ENCODE measurements at places on chromosomes 12 and 14.
A peak's percentile ranks its signal among the peaks of the same experiment; 100 is the strongest.

DNA sequence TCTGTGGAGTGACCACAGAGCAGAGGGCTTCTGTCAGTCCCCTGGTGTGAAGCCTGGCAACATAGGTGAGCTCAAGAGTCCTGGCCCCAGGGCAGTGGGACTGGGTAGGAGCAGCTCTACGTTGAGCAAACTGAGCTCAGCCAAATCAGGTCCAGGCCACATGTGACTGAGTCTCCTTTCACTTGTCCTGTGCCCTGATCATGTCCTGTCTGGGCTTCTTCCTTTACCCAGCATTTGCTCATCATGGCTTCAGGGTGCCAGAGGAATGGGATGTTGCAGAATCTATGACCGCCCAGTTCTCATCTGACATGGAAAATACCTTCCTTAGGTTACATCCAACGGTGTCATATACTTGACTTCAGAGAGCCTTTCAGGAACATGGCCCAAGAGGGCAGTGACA is 66.4 kb upstream of the GPATCH2L start:
- no peak for DNase-seq

GRCh38 chr12:71999795-72000194 is 61.1 kb downstream of the TPH2 start:
- no peak for DNase-seq

DNA sequence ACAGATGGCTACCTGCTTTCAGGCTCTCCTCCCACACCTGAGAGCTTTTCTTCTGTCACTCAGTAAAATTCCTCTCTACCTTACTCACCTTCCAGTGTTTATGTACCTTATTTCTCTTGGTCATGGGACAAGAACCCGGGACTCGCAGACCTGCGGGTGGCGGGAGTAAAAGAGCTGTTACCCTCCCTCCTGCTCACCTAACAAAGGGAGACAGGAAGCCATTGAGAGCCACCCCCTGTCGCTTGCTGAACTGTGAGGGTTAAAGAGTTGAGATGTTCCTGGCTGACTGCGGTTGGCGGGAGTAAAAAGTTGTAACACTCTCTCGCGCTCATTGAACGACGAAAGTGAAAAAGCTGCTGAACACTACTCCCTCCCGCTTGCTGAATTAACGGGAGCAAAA is 1935.1 kb upstream of the FLRT2 start:
- no peak for DNase-seq

- DNase-seq, result no peak
Measured at GRCh38 chr14:49924852-49925251, 32.0 kb downstream of the ARF6 start.

DNA sequence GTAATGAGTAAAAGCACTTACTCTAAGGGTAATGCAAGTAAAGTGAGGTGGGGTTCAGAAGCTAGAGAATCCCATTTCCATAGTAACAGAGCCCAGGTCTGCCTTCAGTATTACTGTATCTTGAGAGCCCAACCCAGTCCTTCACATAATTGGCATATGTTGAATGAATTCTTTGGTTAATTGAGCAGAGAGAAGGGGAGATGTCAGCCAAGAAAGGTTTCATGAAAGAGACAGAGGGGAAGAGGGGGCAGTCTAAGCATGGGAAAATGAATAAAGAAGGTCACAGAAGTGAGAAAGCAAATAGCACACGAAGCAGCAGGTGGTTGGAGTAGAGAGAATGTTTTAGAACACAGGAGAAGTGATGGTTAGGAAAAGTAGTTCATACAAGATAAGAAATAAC is 371.1 kb downstream of the SEC23A start:
- DNase-seq, result no peak

DNA sequence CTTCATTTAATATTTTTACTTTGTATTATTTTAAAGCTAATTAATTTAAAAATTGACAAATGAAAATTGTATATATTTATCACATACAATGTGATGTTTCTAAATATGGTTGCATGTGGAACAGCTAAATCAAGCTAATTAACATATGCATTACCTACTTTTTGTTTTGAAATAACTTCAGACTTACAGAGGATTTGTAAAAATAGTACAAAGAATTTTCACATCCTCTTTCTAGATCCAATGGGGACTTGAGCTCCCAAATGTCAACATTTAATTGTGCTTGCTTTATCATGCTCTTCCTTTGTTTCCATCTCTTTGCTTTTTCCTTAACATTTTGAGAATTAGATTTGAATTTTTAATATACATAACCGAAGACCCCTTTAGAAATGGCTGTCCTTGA is 6.6 kb downstream of the DCD start:
- no peak for DNase-seq

DNA sequence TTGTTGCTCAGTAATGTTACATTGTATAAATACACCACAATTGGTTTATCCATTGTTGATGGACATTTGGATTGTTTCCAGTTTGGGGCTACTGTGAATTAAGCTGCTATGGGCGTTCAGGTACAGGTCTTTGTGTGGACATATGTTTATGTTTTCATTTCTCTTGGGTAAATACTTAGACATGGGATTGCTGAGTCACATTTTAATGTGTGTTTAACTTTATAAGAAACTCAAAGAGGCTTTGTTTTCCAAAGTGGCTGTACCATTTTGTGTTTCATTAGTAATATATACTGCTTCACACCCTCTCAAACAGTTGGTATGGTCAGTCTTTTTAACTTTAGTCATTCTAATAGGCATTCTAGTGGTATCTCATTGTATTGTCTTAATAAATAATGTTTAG is 225.0 kb downstream of the SPTSSA start:
- DNase-seq, result no peak

- no peak for DNase-seq
Measured at GRCh38 chr12:131102991-131103668, 149.4 kb downstream of the ADGRD1 start.

DNA sequence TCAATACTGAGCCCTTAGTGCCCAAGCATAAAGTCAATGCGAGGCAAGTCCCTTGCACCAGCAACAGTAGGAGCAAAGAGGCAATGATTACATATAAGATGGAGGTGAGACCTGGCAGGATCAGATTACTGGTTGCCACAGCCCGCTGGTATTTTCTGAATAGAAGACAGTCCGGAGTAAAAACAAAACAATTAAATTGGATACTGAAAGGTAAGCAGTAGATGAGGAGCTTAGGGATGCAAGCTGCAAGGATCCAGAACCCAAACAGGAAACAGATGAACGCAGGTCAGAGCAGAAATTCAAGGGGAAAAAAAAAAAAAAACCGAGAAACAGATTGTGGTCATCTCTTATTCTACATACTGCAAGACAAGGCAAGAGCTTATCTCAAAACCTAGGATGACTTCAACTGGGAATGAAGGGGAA is 119.6 kb downstream of the MED13L start:
- no peak for DNase-seq

DNA sequence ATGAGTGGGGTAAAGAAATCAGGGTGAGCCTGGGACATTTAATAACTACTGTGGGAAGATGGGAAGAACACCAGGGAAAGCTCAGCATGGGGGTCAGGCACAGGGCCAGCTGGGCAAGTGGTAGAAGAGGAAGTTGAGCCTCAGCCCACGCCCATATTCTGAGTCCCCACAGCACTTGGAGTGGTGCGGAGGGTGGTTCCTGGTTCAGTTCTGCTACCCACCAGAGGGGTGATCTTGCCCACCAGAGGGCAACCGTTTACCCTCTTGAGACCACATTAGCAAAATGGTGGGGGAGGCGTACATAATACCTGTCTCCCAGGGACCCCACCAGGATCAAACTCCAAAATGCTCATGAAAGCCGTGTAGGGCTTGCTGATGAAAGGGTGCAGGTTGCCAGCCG is 16.8 kb upstream of the ANKRD33 start:
- peak; percentile 79 for DNase-seq

DNA sequence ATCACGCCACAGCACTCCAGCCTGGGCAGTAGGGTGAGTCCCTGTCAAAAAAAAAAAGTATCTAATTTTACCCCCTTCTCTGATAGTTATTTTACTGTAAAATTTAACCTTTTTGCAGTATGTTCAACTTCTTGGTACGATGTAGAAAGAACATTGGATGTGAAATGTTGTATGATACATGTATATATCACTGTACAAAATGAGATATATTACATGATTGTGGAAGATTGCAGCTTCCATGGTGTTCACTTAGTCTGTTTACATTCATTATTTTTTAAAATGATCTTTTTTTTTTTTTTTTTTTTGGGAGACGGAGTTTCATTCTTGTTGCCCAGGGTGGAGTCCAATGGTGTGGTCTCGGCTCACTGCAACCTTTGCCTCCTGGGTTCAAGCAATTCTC is 9.0 kb downstream of the SP1 start:
- DNase-seq, result no peak

DNA sequence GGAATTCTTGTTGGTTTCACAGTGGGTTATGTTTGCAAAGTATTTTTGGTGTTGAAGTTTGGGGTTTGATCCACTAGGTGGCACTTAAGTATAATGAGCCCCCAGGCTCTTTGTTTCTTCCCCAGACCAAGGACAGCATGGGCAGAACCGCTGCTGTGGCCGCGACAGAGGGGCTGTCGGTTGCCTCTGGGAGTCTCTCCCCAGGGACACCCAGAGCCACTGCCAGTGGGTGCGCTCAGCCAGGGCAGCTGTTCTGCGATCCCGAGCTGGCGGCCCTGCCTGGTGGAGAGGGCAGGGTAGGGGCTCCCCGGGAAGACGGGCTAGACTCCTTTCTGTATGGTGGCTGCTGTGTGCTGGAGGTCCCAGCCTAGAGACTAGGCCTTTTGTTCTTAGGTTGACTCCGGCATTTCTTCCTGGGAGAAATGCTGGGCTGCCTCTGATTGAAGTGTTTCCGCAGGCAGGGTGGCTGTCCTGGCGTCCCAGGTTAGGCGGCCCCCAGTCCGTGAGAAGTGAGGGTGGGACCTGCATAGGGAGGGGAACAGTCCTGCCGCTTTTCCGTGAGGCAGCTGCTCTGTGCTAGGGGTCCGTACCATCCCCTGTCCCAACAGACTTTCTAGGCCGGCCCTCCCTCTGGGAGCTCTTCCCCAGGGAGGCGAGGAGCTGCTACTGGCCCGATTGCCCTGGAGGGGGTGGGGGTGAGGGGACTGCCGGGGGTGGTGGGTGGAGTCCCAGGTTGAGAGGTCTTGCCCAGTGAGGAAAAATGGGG is 253.1 kb upstream of the PELI2 start:
- peak; percentile 43 for DNase-seq

DNA sequence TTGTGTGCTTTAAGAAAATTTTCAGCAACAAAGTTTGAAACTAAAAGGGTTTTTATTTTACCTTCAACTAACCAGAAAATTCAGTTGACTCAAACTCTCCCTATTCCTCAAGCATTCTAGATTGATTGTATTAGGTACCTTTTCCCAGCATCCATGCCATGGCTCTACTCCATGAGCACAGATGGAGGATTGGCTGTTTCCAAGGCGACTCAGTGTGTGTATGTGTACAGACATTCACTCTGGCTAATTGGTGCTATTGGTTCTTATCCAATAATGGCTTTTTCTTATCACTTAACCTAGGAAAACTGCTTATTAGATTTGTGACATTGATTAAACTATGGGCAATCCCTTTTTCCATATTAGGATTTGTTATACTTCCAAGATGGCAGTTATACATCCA is 202.6 kb downstream of the ANO6 start:
- DNase-seq, result no peak

GRCh38 chr14:69593018-69593677 is 18.2 kb upstream of the SUSD6 start:
- DNase-seq, result no peak

GRCh38 chr12:89391726-89392336 is 39.5 kb upstream of the DUSP6 start:
- peak; percentile 27 for DNase-seq

DNA sequence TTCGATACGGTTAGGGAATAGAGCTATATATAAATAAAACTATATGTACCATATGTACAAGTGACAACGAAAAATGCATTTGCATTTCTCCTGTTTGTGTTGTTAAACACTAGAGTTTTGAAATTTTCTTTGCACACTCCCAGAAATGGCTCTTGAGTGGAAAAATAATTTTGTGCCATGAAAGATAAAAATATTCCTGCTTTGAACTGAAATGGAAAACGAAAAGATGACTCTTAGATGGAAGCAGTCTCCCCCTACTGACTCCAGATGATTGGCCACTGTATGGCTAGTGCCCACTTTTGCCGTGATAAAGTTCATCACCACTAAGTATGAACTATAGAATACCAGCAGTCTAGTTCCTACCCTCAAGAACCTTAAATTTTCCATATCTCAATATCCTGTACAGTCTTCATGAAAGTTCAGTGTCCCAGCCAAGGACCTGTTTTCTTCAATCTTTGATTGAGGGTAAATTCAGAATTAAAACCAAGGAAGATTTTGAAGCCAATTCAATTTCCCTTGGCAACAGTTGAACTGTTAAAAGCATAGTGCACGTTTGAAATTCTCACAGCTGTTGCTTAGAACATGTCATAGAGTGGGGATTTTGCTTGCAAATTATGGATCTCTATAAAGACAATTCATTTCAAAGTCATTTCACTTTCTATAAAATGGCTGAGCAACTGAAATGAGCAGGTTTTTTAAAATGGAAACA is 1.6 kb upstream of the PPP2R5E start:
- peak; percentile 34 for DNase-seq

DNA sequence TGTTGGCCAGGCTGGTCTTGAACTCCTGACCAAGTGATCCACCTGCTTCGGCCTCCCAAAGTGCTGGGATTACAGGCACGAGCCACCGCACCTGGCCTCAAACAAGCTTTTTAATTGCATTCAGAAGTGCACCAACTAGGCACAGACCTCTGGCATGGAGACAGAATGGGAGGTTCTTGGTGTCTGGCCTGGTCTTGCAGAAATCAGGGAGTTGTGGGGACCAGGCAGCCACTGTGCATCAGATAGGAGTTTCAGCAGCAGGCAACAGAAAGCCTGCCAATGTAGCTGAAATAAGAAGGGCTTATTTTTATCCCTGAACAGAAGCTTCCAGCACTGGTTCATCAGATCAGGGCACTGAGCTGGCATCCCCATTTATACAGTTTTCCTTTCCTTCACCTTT is 22.2 kb upstream of the TCL1B start:
- no peak for DNase-seq

DNA sequence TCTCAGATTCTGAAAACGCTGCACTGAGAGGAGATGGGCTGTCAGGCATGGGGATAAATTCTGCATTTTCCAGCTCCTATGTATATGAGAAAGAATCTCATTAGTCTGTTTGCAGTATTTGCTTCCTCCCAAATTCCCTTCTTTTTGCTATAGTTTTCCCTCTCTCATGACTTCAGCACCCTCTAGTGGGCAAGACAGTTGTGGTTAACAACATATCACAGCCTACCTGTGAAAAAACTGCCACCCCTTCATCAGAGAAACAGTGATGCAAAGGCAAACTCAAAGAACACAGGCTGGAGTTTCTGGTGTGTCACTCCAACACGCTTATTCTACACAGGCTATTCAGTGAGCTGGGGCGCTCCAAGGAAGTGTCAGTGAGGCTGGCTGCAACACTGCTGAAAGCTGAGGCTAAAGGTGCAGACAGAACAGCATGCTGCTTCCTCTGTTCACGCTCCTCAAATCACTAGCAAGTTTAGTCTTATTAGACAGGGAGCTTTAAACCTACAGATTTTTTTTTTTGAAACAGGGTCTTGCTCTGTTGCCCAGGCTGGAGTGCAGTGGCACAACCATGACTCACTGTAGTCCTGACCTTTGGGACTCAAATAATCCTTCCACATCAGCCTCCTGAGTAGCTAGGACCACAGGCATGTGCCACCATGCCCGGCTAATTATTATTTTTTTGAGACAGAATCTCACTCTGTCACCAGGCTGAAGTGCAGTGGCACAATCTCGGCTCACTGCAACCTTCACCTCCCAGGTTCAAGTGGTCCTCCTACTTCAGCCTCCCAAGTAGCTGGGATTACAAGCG is 19.3 kb downstream of the ZC2HC1C start:
- peak; percentile 62 for DNase-seq

Data from NB4 (cell line).